Activated B cell treated with CpG ODN at 0.5 μM for 24 hours (primary cell): ENCODE measurements at places on chromosomes 4 and X. TPM values are rescaled to one million over a fixed set of nuclear protein-coding genes. Genes with fewer than 3 reads are reported as not detected.

- H3K4me3 ChIP-seq, result no peak overlapping the region
- H3K27ac ChIP-seq, result no peak overlapping the region
- no peaks in the 10 kb centered on the region for H3K27me3 ChIP-seq
- no peaks in the 10 kb centered on the region for H3K4me1 ChIP-seq
- no peak for DNase-seq
- no peaks in the 10 kb centered on the region for H3K36me3 ChIP-seq
Observed at GRCh38 chr4:147360301-147360700, 120.6 kb upstream of the EDNRA start.

- H3K4me3 ChIP-seq, result no peak overlapping the region
- H3K36me3 ChIP-seq, result no peaks in the 10 kb centered on the region
- DNase-seq, result no peak
Observed at GRCh38 chr4:137025484-137026059, 506.7 kb downstream of the PCDH18 start.

- no peak for DNase-seq
- H3K27ac ChIP-seq, result no peak overlapping the region
- H3K4me1 ChIP-seq, result no peaks in the 10 kb centered on the region
- no peaks in the 10 kb centered on the region for H3K36me3 ChIP-seq
Observed at GRCh38 chr4:156497486-156497885, 474.1 kb downstream of the PDGFC start.

- no peak overlapping the region for H3K27ac ChIP-seq
- H3K4me3 ChIP-seq, result no peak overlapping the region
- no peaks in the 10 kb centered on the region for H3K4me1 ChIP-seq
- no peak for DNase-seq
- H3K27me3 ChIP-seq, result peaks cover 5% of the 10 kb centered on the region
Observed at GRCh38 chr4:84958434-84958833, 8.1 kb downstream of the WDFY3 start.

GRCh38 chr4:58749206-58749605, 1639.0 kb upstream of the IGFBP7 start:
- no peaks in the 10 kb centered on the region for H3K4me1 ChIP-seq
- DNase-seq, result no peak
- no peak overlapping the region for H3K4me3 ChIP-seq
- H3K27me3 ChIP-seq, result no peaks in the 10 kb centered on the region
- H3K36me3 ChIP-seq, result no peaks in the 10 kb centered on the region

GRCh38 chr4:155143512-155143911, 64.9 kb upstream of the NPY2R start:
- no peaks in the 10 kb centered on the region for H3K27me3 ChIP-seq
- H3K36me3 ChIP-seq, result no peaks in the 10 kb centered on the region
- H3K4me3 ChIP-seq, result no peak overlapping the region
- H3K27ac ChIP-seq, result no peak overlapping the region

DNA sequence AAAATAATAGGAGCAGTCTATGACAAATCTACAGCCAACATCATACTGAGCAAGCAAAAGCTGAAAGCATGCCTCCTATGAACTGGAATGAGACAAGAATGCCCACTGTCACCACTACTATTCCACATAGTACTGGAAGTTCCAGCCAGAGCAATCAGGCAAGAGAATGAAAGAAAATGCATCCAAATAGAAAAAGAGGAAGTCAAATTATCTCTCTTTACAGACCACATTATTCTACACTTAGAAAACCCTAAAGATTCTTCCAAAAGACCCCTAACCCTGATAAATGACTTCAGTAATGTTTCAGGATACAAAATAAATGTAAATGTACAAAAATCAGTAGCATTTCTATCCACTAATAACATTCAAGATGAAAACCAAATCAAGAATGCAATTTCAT, 249.0 kb downstream of the STK32B start:
- H3K36me3 ChIP-seq, result no peaks in the 10 kb centered on the region
- no peak overlapping the region for H3K27ac ChIP-seq
- no peaks in the 10 kb centered on the region for H3K4me1 ChIP-seq
- no peaks in the 10 kb centered on the region for H3K27me3 ChIP-seq

DNA sequence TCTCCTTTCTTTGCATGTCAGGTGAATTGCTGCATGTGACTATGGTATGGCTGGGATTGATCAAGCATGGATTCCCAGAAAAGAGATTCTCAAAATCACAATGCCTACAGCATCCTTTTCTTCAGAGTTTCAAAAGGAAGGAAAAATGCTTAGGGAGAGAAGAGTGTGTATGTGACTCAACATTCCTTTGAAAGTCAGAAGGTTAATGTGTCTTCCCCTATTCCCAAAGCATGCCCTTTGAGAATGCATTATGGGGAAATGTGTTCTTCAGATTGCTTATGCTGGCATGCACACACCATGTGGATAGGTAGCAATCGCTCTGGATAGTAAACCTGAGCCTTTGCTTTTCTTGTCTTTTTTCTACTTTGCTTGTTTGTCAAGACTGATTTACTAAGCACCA, 78.5 kb downstream of the ELOVL6 start:
- no peak for DNase-seq
- no peak overlapping the region for H3K4me3 ChIP-seq
- no peaks in the 10 kb centered on the region for H3K4me1 ChIP-seq
- H3K36me3 ChIP-seq, result no peaks in the 10 kb centered on the region
- no peak overlapping the region for H3K27ac ChIP-seq

DNA sequence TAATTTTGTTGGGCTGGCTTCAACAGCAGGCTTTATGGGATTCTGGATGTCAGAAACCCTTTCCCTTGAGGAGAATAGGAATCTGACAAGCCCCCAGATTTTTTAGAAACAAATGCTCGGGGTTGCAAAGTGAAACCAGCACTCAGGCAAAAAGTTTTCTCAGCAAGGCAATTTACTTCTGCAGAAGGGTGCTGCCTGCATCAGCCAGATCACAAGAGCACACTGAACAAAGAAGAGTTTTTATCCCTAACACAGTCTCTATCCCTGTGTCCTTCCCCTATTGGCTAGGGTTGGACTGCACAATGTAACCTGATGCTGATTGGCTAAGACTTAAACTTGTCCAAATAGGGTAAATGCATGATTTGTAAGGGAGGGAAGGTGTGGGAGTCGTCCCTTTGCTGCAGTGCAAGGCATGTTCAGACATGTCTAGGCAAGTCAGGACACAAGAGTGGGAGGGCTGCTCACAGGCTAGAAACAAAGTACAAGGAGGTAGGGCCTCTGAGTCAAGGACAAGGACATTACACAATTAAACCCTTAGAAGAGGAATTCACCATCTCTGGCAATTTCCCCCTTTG, 175.8 kb downstream of the CCNG2 start:
- H3K27ac ChIP-seq, result no peak overlapping the region
- no peaks in the 10 kb centered on the region for H3K36me3 ChIP-seq
- H3K4me3 ChIP-seq, result no peak overlapping the region
- DNase-seq, result no peak
- peaks cover 10% of the 10 kb centered on the region for H3K27me3 ChIP-seq

DNA sequence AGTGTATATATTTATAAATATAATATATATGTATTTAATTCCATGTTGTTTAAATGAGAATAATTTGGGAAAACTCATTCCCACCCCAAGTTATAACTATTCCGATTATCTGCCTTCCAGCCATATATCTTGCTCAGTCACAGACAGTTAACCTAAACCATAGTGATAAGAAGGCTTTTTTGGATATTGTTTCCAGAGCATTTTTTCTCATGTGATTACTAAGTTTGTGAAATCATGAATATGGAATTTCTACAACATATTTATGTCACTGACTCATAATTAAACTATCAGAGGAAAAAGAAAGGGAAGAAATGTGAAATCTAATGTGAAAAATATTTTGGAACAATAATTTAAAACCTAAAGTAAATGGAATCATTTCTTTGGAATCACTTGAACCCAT, 1163.5 kb upstream of the PABPC4L start:
- H3K36me3 ChIP-seq, result no peaks in the 10 kb centered on the region
- no peaks in the 10 kb centered on the region for H3K4me1 ChIP-seq
- no peak overlapping the region for H3K27ac ChIP-seq
- DNase-seq, result no peak
- H3K4me3 ChIP-seq, result no peak overlapping the region

GRCh38 chr4:81445196-81445595, 26.5 kb downstream of the RASGEF1B start:
- H3K36me3 ChIP-seq, result peaks cover 97% of the 10 kb centered on the region
- no peak for DNase-seq
- no peak overlapping the region for H3K4me3 ChIP-seq
- H3K4me1 ChIP-seq, result no peaks in the 10 kb centered on the region
- H3K27ac ChIP-seq, result no peak overlapping the region
- no peaks in the 10 kb centered on the region for H3K27me3 ChIP-seq

- H3K36me3 ChIP-seq, result no peaks in the 10 kb centered on the region
- H3K27ac ChIP-seq, result no peak overlapping the region
- DNase-seq, result no peak
- no peaks in the 10 kb centered on the region for H3K4me1 ChIP-seq
Observed at GRCh38 chr4:141913928-141914327, 277.5 kb downstream of the IL15 start.

GRCh38 chr4:77692847-77693432, 87.3 kb downstream of the CXCL13 start:
- H3K27ac ChIP-seq, result no peak overlapping the region
- no peaks in the 10 kb centered on the region for H3K4me1 ChIP-seq
- no peaks in the 10 kb centered on the region for H3K36me3 ChIP-seq
- H3K4me3 ChIP-seq, result no peak overlapping the region

GRCh38 chrX:85994797-85995196, 52.6 kb downstream of the CHM start:
- no peak overlapping the region for H3K4me3 ChIP-seq
- H3K27me3 ChIP-seq, result no peaks in the 10 kb centered on the region
- DNase-seq, result no peak
- H3K27ac ChIP-seq, result no peak overlapping the region

DNA sequence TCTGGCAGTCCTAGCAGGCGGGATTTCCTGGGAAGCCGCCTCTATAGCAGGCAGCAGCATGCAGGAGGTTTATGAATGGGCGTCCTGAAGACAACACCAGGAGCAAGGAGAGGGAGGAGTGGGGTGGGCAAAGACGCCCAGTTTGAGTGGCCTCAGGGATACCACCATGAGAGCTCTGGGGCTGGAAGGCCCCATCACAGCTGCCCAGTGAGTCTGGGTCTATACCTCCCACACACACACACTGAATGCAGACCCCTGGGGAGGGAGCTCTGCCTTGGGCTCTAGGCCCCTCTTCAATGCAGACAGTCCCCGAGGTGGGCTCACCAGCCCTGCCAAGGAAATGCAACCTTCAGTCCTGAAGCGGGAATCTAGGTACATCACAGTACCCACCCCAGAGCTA, 98.6 kb downstream of the AFAP1 start:
- DNase-seq, result no peak
- peaks cover 2% of the 10 kb centered on the region for H3K27me3 ChIP-seq
- H3K36me3 ChIP-seq, result no peaks in the 10 kb centered on the region
- no peaks in the 10 kb centered on the region for H3K4me1 ChIP-seq
- no peak overlapping the region for H3K4me3 ChIP-seq
- no peak overlapping the region for H3K27ac ChIP-seq

DNA sequence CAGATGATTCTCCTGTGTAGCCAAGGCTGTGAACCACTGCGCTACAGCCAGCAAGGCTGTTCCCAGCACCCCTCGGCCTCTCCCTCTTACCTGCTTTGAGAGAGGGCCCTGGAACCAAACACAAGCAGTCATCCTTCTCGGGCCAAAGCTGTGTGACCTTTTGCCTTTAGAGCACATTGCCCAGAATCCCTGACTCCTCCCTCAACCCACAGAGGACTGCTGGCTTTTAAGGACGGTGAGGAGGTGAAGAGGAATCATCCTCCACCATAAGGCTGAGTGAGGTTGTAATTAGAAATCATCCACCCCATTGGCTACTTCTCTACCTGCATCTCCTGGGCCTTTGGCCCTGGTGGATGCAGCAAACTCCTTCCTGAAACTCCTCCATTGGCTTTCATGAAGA, 93.6 kb upstream of the PJA1 start:
- H3K4me3 ChIP-seq, result no peak overlapping the region
- H3K4me1 ChIP-seq, result no peaks in the 10 kb centered on the region
- no peaks in the 10 kb centered on the region for H3K36me3 ChIP-seq
- no peak for DNase-seq

- DNase-seq, result no peak
- no peak overlapping the region for H3K27ac ChIP-seq
- no peaks in the 10 kb centered on the region for H3K27me3 ChIP-seq
- no peak overlapping the region for H3K4me3 ChIP-seq
- H3K36me3 ChIP-seq, result peaks cover 77% of the 10 kb centered on the region
- peaks cover 31% of the 10 kb centered on the region for H3K4me1 ChIP-seq
Observed at GRCh38 chr4:78827191-78827590, 51.0 kb downstream of the BMP2K start.

DNA sequence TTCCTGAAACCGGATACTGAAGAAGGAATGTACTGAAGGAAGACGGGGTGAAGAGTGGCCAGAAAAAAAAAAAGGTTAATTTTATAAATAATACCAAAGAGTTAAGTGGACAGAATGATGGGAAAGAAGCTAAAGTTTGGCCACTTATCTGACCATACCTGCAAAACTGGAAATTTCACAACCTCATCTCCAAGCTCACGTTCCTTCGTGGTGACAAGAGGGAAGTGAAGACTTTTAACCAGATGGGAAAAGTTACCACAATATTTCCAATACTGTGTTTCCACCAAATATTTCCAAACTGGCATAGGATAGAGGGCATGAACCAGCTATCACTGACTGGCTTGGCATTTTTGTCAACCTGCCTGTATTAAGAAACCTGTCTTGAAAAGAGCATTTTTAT, 56.4 kb downstream of the MAML3 start:
- H3K36me3 ChIP-seq, result no peaks in the 10 kb centered on the region
- H3K4me1 ChIP-seq, result peaks cover 72% of the 10 kb centered on the region
- peaks cover 13% of the 10 kb centered on the region for H3K27me3 ChIP-seq
- H3K4me3 ChIP-seq, result no peak overlapping the region

- H3K4me1 ChIP-seq, result peaks cover 15% of the 10 kb centered on the region
- H3K27me3 ChIP-seq, result no peaks in the 10 kb centered on the region
- H3K36me3 ChIP-seq, result no peaks in the 10 kb centered on the region
- no peak overlapping the region for H3K4me3 ChIP-seq
- no peak for DNase-seq
- H3K27ac ChIP-seq, result no peak overlapping the region
Observed at GRCh38 chr4:101600287-101600686, 190.2 kb upstream of the BANK1 start.

- H3K4me3 ChIP-seq, result no peak overlapping the region
- no peak for DNase-seq
- no peaks in the 10 kb centered on the region for H3K36me3 ChIP-seq
- H3K27ac ChIP-seq, result no peak overlapping the region
- no peaks in the 10 kb centered on the region for H3K4me1 ChIP-seq
Observed at GRCh38 chr4:66577922-66578321, 907.6 kb upstream of the EPHA5 start.

FAM47A gene
- not detected in 2 replicates for total RNA-seq

GSTCD gene
- 11.3 and 12.3 TPM in 2 replicates for total RNA-seq

GSPT2 gene
- total RNA-seq, result 12.9 and 13.9 TPM in 2 replicates

ODAPH gene
- total RNA-seq, result not detected in 2 replicates

GAGE12F gene
- total RNA-seq, result not detected in 2 replicates

SULT1E1 gene
- not detected in 2 replicates for total RNA-seq

UGT2B15 gene
- 0.22 and 0.44 TPM in 2 replicates for total RNA-seq

TRMT10A gene
- total RNA-seq, result 4.9 and 10.2 TPM in 2 replicates

PNMA3 gene
- total RNA-seq, result 1.2 and 1.9 TPM in 2 replicates
